ENCODE measurements at places on chromosomes 16 and 17.
A peak's percentile ranks its signal among the peaks of the same experiment; 100 is the strongest.

DNA sequence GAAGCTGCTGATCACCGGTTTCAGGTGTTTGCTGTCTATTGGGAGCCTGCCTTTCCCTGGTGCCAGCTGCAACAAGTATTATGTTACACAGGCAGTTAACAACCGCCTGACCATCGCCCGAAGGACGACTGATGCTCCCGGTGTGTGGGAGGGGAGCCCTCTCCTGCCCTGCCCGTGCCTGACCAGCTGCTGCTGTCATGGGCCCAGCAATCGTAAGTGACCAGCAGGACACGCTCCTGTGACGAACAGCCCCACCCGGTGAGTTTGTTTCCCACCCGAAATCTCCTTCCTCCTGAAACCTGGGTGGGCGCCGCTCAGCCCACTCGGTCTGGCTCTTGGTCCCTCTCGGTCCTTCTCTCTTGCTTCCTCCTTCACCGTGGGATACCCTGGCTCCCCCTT, 17.9 kb upstream of the UBE2I start:
- no peak for DNase-seq

- no peak for DNase-seq
These were observed 3.9 kb downstream of the HNF1B start for GRCh38 chr17:37740915-37741314.

DNA sequence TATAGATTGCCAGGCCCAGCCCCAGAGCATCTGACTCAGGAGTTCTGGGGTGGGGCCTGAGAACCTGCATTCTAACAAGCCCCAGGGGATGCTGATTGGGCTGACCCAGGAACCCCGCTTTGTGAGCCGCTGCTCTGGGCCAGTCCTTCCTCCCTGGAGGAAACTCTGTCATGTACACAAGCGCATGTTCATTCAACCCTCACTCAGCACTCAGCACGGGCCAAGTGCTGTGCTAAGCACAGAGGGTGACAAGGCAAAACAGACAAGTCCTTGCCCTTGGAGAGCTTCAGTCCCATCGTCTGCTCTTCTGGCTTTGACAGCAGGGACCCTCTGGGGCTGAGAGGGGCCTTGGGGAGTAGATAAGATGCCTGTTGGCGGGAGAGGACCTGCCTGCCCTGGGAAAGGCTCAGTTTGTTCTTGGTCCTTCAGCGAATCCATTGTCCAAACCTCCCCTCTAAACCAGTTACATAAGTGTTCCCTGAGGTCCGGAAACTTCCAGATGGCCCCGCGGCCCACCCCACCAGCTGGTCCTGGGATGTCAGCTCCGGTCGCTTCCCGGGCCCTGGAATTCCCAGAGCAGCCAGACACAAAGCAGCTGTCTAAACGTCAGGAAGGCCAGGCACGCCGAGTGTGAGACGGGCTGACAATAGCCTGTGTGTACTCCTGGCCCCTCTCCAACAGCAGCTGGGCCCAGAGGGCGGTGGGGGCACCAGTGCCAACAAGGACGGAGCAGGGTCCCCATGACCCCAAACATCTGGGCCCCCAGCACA, 88.8 kb downstream of the ZDHHC7 start:
- no peak for DNase-seq

DNA sequence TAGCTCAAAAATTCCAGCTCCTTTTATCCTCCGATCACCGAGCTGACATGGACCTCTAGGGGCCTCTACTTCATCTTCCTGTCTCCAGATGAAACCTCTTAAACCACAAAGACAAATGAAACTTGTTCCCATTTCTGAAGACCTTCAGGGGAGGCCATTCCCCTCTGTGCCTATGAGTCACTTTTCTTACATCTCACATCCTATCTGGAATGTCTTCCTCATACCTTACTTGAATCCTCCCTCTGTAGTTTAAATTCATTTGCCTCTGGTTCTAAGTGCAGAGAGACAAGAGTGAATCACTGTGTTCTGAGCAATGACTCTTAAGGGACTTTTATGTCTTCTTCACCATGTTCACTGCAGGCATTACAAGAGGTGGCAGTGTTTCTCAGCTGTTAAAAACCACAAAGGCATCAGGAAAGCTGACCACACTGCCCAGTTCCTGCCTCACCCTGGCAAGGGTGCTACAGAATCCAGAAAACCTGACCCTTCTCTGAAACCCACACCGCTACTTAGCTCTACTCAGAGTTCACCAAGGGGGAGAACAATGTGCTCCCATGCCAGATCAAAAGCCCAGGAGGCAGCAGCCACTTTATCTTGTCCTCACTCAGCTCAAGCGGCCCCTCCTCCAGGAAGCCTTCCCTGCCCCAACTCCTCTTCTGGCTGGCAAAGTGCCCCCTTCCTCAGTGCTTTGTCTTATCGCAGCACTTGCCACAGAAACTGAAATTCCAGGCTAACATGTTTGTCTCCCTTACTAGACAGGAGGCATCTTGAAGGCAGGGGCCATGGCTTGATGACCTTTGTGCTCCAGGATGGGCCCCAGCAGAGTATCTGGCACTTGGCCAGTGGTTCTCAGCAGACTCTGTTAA, 6.4 kb downstream of the CUEDC1 start:
- no peak for DNase-seq

- DNase-seq, result no peak
These were observed 75.9 kb downstream of the TRIM37 start for GRCh38 chr17:59030811-59031210.

- DNase-seq, result no peak
These were observed 273.9 kb downstream of the HAPSTR1 start for GRCh38 chr16:9365370-9365728.

DNA sequence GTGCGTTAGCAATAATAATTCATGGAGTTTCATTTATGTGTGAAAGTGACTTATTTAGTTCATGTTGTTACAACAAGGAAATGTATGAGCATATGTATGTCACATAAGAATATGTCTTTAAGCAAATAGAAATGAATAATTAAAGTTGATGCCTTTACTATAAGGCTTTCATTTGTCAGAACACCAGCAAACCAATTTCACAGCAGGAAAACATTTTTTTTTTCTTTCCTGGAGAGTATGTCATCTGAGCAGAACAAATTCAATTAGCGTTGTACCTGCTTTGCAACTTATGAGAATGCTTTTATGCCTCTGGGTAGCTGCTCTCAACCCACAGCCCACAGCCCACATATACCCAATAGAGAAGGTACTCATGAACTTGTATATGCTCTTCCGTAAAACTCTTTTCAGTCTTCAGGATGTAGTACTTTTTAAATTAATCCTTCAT, 26.3 kb upstream of the APOH start:
- no peak for DNase-seq

DNA sequence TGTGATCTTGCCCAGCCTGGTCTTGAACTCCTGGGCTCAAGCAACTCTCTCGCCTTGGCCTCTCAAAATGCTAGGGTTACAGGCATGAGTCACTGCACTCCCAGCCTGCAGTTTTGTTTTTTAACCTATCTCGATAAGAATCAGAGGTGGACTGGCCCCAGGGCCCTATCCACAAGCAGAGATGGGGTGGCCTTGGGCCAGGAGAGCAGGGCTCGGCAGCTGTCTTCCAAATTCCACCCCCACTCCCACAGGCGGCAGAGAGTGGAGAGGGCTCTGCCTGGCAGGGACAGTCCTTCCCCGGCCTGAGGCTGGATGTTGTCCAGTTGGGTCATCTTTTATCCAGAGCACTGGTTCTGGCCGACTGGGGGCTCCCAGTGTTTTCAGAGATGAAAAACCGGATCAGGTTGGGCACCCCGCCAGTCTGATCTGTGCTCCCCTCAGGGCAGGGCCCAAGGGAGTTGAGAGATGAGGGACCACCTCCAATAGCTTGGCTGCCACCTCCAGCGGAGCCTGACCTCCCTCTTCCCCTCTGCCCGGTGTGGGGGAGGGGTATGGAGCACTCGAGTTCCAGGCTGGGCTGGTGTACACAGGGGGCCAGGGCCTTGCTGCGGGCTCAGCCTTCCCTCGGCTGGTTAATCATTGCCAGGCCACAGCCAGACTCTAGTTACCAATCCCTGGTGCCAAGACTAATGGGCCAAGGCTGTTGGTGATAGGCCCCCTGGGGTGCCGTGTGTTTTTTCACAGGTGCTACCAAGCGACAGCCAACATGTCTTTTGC, 30.3 kb upstream of the MYO15B start:
- no peak for DNase-seq

- DNase-seq, result no peak
These were observed 7.9 kb upstream of the GHDC start for GRCh38 chr17:42202159-42202558.

DNA sequence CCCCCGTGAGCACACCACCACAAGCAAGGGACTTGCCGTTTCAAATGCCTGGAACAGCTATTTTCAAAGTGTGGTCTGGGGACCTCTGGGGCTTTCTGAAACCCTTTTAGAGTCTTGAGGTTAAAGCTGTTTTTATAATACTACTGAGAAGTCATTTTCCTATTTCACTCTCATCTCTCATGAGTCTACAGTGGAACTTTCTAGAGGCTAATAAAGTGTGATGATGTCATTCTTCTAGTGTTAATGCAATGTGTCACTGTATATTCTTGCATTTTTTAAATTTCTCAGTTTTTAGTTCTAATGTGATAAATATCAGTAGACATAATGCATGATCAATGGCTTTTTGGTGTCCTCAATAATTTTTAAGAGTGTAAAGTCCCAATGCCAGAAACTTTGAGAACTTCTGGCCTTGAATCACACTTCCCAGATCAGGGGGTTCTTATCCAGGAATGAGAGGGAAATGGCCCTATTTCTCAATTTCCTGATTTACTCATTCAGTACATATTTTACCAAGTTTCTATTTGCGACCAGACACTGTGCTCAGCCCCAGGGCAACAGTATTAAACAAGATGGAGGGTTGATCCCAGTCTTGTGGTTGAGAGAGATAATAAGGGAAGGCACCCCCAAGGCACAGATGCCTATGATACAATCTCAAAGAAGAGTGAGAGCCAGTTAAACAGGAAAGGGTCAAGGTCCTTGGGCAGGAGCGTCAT, 444.0 kb downstream of the HS3ST3B1 start:
- no peak for DNase-seq

DNA sequence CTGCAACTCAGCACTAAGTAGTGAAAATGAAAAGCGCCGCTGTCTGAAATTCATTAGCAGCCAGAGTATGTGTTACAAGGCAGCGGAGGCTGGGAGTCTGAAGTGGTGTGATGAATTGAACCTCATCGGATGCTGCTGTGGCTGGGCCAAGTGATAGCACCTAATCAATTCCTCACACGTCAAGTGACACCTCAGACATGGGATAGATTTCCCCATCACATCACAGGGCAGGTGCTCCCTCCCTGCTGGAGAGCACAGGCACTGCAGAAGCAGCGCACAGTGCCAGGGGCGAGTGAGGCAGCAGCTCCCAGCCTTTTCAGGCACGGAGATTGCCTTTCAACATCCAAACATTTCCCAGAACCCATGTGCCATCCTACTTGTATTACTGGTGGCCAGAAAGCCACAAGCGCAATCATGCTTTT, 32.2 kb downstream of the DRC3 start:
- DNase-seq, result peak; percentile 30

- DNase-seq, result no peak
These were observed 368.9 kb upstream of the MAF start for GRCh38 chr16:79969458-79969857.

DNA sequence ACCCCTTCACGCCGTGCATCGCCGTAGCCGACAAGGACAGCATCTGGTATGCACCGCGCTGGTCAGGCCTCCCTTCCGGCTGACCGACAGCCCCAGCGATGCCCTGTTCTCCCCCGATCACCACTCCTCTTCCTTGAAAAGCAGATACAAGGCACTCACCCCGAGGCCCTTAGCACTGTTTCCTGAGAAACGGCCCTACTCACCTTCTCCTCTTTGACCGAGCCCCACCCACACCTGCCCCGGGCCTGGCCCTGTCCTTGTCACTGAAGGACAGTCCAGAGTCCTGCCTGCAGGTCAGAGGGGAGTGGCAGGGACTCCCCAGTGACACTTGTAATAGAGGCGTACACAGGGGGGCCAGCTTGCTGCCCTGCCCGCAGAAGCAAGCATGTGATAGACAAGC, 45.9 kb upstream of the CHMP6 start:
- DNase-seq, result no peak

GRCh38 chr17:9484789-9485188, 90.8 kb downstream of the STX8 start:
- DNase-seq, result no peak

DNA sequence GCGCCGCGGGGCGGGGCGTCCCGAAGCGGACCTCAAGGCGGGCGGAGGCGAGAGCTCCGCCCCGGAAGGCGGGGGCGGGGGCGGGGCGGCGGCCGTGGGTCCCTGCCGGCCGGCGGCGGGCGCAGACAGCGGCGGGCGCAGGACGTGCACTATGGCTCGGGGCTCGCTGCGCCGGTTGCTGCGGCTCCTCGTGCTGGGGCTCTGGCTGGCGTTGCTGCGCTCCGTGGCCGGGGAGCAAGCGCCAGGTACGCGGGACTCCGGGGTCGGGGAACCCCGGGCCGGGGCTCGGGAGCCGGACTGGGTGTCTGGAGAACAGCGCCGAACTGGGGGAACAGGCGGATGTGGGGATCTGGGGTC, at the start of gene TNFRSF12A:
TSS of gene TNFRSF12A (plus strand) at position 122 of the 357 bp plus-strand sequence. CDS start at position 152, 30 bp downstream.
- DNase-seq, result no peak

GRCh38 chr17:16135461-16135860, 79.9 kb downstream of the NCOR1 start:
- DNase-seq, result no peak

DNA sequence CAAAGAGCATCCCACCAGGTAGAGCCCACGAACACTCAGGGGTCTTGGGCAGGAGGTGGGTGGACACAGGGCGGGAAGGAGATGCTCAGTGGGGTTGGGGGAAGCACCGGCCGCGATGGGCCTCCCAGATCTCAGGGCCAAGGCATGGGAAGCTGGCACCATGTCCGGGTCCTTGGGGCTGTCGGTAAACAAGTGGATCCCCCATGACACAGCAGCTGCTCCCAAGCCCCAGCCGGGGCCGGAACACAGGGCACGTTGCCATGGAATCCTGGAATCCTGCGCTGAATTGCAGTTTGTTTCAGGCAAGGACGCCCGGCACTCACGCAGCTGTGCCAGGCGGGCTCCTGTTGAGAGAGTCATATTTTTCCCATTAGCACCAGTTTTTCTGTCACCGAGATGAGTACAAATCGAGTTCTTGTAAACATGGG, 23.0 kb upstream of the CHMP6 start:
- no peak for DNase-seq

DNA sequence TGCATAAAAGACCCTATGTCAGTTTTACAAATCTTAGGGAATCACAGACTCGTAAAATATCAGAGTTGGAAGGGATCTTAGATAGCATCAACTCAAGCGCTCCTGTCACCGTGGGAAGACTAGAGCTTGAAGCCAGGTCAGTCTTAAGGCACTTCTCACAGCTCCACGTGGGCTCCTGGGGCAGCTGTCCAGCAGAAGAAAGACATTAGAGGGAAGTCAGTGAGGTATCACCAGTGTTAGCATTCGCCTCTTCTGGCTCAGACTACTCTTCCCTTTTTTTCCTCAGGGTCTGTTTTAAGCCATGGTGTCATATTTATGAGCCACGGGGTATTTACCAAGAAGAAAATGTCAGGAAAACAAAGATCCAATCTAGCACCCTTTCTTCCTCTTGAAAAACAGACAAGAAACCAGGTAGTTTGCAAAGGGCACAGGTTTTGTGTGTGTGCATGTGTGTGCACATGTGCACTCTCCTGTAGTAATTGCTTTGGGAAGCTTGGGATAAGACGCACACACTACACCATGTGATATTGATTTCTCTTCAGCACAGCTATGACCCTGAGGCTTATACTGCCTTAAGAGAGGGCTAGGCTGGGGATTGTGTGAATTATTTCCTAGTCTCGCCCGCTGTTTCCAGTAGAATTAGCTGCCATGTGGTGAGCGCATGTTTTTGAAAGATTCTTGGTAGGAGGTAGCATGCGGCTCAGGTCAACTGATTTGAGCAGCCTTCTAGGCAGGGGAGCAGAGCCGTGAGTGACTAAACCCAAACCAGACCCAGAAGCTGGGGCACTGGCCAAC, 61.0 kb upstream of the ELAC2 start:
- DNase-seq, result no peak
